ENCODE measurements at places on chromosomes 1 and 21.
A peak's percentile ranks its signal among the peaks of the same experiment; 100 is the strongest.

GRCh38 chr21:35005560-35006224 is 43.4 kb downstream of the RUNX1 start:
- DNase-seq, result no peak

DNA sequence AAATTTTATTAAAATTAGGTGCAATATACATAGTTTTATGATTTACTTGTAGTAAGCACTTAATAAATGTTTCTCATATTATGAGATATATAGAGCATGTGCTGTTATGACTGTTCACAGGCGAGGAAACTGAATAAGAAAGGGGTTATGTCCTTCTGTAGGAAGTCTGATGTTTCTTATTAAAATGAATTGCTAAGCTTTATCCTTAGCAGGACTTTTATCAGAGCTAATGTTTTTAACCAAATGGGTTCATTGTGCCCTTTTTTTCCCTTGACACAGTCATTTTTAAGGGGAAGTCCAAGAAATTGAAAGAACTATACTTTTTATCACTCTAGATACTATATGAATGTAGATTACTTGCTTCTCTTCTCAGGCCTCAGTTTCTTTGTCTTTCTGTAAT is 285.2 kb downstream of the PTPRC start:
- DNase-seq, result no peak

GRCh38 chr1:209652121-209652735 is at the start of gene LAMB3:
Gene LAMB3 (minus strand): TSS chr1:209652425. CDS start chr1:209650944, 1,481 bp downstream.
- no peak for DNase-seq

GRCh38 chr1:218755128-218755527 is 410.0 kb downstream of the TGFB2 start:
- no peak for DNase-seq

DNA sequence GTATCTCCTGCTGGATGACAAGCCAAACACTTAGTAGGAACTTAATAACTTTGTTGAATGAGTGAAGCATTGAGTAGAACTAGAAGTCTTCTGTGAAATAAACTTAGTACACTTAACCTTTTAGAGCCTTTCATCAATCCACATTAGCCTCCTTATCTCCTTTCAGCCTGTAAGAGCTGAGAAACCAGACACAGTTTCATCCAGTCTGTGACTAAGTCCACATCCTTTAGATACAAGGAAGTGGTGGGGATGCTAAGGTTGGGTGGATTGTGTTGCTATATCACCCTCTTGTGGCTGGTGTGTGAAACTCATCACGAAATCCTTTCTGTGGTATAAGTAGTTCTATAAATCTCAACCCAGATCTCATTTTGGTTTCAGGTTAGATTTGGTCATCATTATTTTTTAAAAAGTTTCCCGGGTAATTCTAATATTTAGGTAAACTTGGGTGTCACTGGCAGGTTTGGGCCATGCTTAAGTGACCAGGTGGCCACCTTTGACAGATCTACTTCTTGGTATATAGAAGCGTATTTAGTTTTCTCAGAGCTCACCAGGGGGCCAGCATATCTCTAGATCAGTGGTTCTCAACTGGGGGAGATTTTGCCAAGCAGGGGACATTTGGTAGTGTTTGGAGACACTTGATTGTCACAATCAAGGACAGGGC is 27.8 kb upstream of the CD84 start:
- DNase-seq, result peak; percentile 49

- no peak for DNase-seq
These were observed 62.8 kb downstream of the PIK3CD start for GRCh38 chr1:9714257-9714718.

DNA sequence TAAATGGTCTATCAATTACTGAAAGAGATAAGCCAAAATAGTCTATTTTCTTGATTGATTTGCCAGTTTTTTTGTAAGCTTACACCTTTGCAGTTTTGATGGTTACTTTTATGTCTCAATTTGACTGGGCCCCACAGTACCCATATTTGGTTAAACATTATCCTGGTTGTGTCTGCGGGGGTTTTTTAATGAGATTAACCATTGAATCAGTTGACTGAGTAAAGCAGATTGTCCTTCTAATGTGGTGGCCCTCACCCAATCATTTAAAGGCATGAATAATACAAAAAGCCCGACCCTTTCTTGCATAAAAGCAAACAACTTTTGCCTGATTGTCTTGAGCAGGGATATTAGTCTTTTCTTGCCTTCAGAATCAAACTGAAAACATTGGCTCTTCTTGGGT is 650.0 kb upstream of the RGS18 start:
- no peak for DNase-seq

DNA sequence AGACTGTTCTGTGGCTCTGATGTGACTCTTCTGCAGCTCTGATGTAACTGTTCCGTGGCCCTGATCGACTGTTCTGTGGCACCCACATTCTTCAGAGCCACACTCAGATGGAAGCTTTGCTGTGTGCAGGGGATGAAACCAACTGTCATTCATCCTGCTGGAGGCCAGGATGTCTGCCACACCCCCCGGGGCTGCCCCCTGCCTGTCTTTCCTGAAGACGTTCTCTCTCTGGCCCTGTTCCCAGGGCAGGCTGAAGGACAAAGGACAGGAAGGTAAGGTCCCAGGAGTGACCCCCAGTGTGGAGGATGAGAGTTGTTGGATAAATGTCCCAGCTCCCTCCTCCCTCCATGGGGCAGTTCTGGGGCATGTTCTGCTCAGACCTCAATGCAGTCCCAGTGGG is 29.4 kb upstream of the UMODL1 start:
- no peak for DNase-seq

- DNase-seq, result no peak
These were observed 286.3 kb downstream of the MATN1 start for GRCh38 chr1:30437059-30437576.

DNA sequence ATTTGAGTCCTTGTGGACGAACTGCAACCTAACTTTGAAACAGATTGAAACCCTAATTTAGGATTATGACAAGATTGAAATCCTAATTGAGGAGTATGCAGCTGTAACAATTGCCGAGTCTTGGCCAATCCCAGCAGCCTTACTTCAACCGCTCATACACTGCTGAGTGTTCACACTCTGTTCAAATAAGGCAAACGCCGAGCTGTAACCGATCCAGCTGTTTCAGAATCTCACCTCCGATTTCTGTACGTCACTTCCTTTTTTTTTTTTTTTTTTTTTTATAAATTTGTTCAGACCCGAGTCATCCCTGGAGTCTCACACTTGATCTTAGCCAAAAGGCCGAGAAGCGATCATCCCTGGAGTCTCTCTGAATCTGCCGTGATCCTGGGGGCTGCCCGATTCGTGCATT is 22.3 kb upstream of the ATP5PO start:
- DNase-seq, result no peak

DNA sequence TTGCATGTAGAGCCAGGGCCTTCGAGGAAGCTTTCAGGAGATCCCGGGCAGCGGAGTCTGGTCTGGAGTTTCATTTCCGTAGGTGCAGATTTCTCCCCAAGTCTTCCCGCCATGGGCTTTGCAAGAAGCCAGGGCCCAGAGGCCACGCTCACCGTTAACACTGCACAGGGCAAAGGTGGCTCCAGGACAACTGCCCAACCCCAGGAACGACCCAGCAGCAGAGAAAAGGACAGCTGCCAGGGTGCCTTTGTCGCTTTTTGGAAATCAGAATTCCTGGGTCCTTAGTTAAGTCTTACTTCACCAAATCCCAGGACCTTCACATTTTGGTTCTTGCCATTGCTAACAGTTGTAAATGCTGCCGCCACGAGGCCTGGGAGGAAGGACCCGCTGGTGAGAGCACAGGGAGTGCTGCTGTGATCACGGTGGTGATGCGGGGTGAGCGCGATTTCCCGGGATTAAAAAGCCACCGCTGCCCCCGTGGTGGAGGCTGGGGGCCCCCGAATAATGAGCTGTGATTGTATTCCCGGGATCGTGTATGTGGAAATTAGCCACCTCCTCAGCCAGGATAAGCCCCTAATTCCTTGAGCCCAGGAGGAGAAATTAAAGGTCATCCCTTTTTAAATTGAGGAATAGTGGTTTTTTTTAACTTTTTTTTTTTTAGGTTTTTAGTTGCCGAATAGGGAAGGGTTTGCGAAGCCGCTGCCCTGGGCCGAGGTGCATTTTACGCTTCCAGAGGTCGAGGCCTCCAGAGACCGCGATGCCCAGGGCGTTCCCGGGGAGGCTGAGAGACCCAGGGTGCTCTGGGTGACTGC is 8.2 kb downstream of the SIM2 start:
- no peak for DNase-seq

DNA sequence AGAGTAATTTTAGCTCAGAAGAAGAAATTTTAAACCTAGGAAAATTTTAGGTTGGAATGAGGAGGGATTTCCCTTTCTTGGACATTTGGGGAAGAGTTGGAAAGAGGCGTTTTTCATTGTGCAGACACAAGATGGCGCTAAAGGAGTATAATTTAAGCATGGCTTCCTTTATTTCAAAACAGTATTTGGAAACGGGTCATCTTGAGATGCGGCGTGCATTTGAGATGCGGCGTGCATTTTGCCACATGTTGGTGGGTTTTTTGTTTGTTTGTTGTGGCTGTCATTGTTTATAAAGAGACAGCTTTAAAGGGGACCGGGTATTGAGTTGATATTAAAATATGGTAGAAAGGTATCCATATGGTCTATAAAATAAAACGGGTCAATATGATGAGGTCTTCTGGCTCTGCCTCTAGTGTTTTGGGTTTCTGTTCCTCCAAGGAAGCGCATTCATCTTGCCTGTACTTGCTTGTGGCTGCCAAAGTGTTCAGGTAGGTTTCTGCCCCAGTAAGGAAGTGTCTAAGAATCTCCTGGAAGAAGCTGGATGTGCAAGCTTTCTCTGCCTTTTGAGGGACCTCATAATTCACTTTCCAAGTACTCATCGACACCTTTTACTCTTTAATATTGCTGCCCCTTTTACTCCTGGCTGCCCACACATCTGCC is 210.3 kb downstream of the SLC35F3 start:
- peak; percentile 52 for DNase-seq

GRCh38 chr1:209429611-209430010 is 153.9 kb upstream of the CAMK1G start:
- DNase-seq, result no peak

DNA sequence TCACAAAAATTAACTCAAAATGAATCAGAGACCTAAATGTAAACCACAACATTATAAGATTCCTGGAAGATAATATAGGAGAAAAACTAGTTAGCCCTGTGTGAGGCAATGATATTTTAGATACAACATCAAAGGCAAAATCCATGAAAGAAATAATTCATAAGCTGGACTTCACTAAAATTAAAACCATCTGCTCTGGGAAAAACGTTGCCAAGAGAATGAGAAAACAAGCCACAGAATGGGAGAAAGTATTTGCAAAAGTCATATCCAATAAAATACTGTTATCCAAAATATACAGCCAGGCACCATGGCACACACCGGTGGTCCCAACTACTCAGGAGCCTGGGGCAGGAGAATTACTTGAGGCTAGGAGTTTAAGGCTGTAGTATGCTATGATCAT is 70.3 kb downstream of the SYF2 start:
- DNase-seq, result no peak

DNA sequence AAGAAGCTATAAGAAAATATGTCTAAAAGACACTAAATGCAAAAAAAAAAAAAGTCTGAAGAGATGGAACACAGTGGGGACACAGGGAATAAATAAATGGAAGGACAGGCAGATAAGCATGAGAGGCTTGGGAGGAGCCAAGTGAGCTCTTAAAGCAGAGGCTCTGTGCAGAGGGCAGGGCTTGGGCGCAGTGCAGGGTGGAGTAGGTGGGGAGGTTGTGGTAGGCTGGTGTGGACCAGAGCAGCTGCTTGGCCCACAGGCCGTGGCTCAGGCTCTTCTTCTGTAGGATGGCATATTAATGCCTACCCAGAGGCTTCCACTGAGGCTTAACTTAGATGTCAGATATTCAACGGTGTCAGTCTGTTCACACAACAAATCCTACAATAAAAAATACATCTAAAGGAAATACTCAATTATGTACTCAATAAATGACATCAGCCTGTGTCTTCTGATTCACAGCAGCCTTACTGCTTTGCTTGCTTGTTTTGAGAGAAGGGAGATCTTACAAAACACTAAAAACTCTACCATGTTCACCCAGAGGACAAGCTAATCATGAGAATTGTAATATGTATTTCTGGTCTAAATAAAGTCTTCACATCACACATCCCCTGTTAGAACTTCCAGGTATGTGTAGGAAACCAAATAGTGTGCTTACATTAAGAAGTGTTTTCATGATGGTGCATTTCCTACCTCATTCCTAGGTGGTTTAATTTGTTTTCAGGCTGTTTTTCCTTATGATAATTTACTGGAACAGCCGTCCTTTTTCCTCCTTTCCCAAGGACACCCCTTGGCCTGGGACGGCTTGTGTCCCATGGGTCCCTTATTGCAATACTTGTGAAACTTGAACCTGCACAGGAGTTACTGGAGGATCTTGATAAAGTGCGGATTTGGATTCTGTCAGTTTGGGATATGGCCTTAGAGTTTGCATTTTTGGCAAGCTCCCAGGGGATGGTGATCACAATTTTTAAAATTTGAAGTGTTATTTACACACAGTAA is 24.9 kb downstream of the DIP2A start:
- DNase-seq, result no peak

DNA sequence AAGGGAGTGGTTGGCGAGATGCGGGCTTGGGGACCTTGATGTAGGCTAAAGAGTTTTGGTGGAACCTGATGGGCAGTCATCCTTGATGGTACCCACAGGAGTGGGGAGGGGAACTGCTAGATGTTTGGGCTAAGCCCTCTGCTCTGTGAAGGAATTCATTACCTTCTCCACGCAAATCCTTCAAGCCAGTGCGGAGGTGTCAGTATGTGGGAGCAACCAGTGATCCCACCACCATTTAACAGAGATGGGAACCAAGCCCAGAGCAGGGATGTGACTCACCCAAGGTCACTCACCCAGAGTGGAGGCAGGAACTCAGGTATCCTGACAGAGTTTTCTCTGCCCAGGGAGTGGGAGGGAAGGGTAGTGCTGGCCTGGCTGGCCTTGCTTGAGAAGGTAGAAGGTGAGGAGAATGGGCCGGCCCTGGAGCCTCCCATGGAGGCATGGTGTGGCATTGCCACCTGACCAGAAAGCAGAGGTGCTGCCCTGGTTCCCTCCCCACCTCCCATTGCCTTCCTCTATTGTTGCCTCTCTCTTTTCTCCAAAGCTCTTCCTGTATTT is 51.2 kb upstream of the STUM start:
- DNase-seq, result no peak

DNA sequence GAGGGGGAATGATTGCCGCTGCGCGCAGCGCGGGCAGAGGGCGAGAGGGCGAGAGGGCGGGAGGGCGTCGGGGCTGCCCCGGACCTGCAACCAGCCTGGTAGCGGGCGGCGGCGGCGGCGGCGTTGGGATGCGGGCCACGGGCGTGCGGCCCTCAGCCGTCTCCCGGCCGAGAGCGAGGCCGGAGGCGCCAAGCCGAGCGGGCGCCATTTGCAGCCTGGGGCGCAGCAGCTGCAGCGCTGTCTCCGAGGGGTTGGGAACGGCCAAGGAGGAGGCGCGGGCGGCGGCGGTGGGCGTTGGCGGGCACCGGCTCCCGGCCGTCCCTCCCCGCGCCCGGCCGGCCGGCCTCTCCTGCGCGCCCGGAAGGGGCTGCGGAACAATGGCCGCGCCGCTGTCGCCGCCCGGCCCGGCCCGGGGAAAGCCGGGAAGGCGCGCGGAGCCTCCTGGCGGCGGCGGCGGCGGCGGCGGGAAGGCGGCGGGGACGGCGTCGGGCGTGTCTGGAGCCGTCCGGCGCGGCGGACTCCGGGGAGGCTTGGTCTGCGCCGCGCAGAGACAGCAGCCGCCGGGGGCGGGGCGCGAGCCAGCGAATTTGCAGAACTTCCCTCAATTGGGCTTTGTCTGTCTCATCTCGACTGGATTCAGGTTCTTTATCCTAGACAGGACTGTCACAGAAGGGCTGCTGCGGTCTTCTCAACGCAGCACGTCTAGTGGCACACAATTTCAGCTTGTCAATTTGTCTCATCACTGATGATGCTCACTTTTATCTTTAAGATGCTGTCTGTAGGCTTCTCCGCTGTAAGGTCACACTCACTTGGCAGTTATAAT is 35.7 kb downstream of the ZBTB8B start:
- peak; percentile 79 for DNase-seq

GRCh38 chr21:44353191-44353970 is at the start of gene TRPM2:
Gene TRPM2 (plus strand): TSS chr21:44353621. CDS start chr21:44353701, 80 bp downstream.
- no peak for DNase-seq

Measured in WERI-Rb-1 (cell line).